ENCODE measurements at places on chromosomes 4 and X.

DNA sequence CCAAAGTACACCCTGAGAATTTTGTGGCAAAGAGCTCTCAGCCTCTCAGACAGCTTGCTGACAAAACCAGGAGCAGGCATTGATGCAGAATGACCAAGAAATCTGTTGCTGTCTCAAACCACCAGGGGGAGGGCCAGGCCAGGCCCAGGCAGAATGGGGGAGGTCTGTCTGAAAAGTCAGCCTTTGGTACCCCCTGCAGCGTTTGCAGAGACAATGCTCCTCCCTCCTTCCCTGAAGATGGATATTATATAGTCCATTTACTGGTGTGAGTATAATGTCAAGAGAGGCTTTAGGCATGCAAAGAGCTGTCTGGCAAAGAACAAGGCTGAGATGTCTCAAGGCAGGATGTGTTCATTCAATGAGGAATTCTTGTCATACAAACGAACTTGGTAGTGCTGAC is 52.9 kb upstream of the TRPC5OS start:
- DNase-seq: no peak

DNA sequence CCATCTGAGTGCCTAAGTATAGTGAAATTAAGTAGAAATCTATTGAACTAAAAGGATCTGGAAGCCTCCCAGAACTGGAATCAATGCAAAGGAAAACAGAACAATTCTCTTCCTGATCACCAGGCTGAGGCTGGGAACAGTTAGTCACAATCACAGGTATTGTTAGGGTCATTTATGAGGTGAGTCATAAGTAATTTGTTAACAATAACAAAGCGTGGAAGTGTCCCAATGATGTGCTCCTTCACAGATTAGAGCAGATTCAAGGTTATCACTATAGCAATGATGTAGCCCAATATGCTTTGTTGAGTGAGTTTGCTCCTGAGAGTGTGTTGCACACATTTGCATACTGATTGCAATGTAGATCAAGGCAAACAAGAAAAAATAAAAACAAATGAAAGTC is 228.1 kb downstream of the ZNF674 start:
- DNase-seq: peak; percentile 33

DNA sequence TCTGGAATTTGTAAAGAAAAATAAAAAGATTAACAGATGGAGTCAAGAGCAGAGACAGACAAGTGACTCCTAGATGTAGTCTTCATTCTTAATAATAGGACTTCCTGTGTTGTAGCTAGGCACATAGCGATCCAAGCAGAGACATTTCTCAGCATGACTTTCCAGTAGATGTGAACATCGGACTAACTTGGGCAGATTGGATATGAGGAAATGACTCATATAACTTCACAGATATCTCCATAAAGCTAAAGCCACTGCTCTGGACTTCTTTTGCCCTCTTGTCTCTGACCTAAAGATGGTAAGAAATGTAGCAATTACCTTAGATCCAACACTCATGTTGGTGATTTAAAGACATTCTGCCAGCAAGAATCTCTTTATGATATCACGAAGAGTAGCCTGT is 131.7 kb downstream of the EPHA5 start:
- DNase-seq: peak; percentile 48

- DNase-seq: no peak
Observed at GRCh38 chr4:70994387-70995099, 1.1 kb downstream of the DCK start.

DNA sequence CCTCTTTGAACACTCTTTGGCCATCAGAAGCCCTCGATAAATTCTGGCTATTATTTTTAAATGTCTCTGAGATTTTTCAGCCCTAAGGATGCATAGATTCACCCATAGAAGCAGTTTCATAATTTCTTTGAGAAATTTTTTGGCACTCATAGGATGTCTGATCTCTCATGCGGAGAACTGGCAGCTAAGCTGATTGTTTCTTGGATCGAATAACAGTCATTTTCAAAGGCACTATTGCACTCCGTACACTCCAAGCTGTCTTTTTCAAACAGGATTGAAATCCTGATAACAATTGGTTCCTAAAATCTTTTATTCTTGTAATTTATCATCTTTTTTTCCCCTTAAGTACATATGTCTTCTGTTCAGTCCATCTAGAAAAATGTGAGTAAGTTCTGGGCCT is 411.9 kb downstream of the SPOCK3 start:
- no peak for DNase-seq

DNA sequence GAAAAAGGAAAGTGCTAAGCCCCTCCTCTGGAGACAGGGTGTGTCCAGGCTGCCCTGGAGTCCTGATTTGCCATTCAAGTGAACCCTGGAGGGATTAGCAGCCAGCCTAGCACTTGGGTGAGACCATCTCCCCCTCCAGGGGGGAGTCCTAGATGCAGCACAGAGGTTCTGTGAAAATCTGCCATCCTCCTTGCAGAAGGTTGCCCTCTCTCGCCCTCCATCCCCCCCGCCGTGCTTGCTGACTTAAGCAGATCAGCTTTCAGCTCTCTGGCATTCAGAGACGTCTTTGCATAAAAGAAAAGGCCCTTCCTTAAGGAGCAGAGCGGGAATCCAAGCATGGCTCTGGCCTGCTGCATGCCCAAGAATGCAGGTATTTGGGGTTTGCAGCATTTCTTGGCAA is 102.1 kb upstream of the SCML1 start:
- DNase-seq: no peak

DNA sequence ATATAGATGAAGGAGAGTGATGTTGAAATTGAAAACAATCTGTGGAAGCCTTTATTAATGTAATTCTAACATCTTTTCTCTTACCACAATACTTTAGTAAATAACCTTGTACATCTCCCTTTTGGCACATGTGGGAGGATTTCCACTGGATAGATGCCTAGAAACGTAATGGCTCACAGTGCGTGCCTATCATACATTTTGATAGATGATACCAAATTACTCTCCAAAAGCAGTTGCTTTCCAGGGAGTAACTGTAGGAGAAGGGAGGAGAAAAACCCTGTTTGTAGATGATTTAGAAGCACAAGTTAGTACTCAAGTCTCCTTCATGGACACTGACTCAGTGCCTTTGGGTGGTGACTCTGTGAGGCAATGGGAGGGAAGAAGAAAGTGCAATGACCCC is 476.3 kb downstream of the CCSER1 start:
- DNase-seq: no peak

- no peak for DNase-seq
Observed at GRCh38 chrX:107704587-107704986, 71.0 kb downstream of the TSC22D3 start.

DNA sequence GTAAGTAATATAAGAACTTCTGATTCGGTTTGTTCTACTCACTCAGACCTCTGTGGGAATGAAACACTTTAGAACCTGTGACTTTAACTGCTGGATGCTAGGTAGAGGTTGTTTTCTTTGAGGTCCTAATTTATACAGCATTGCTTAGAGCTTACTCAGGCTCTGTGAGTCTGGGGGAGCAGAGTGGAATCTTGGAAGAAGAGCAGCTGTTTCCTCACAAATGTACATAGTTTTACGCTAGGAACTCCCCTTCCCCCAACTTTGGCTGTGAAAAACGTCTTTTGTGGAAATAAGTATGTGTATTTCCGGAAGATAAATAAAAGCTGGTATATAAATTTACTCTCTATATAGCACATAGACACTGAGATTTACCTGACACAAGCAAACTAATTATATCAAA is 141.4 kb downstream of the NAA11 start:
- no peak for DNase-seq

GRCh38 chr4:53557669-53558064 is 33.6 kb downstream of the LNX1 start:
- no peak for DNase-seq

DNA sequence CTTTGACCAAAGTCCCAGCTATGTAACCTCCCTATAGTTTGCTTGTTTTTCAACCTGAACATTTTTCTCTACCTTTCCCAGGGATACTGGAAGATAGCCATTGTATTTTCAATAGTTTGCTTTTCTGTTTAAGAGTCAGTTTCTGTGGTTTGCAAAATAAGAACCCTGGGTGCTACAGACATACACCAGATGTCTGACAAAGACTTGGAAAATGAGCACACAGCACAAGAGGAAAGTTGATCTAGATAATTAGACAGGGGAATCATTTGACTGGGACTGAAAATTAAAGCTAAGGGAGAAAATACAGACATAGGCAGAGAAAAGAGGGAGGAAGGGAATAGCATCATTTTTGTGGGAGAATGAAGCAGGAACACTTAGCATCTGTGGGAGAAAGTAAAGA is 218.3 kb upstream of the CNKSR2 start:
- DNase-seq: no peak

- DNase-seq: no peak
Observed at GRCh38 chr4:31557437-31557836, 837.3 kb downstream of the PCDH7 start.

DNA sequence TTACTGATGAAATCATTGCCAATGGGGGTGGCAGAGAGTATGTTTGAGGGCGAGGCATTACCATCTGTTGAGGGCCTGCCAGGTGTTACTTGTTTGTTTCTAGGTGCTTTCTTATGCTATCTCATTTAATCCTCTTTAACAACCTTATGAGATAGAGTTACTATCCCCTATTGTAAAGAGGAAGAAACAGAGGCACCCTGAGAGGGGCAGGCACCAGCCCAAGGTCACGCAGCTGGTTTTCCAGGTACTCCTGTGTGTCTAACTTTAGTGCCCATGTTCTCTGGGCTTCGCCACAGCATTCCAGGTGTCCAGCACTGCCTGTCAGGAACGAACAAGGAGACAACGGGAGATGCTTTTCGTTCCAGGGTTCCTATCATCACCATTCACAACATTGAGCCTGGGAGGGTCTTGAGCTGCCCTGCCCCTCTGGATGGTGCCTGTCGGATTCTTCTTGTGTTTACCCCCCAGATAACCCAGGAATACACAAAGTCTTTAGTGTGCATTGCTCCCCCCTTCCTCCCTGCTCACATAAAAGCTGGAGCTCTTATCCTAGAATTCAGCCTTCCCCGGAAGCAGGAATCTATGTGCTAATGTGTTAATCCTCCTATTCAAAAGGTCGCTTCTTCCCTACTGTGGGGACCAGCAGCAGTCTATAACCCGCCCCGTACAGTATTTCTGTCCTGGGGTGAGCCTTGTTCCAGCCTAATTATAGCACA is 24.9 kb upstream of the GPC4 start:
- DNase-seq: no peak

GRCh38 chr4:168887809-168888208 is 122.2 kb downstream of the CBR4 start:
- DNase-seq: no peak

GRCh38 chr4:139083607-139083955 is 68.0 kb downstream of the NOCT start:
- peak; percentile 41 for DNase-seq

DNA sequence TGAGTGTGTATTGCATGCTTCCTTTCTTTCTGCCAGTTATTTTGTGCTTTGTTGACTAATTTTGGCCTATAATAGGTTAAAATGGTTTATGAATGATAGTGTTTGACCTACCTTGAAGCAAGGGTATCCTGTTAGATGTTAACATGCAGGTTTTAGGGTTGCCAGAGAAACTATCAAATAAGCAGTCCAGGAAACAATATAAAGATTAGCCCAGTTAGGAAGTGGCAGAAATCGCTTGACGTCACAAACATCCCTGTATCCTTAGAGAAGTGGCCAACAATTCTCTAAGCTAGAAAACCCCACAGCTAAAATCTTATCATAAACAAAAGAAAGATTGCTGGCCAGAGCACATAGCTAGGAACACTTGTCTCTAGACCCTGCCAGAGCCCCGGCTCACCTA is 3.8 kb downstream of the NAP1L5 start:
- no peak for DNase-seq

GRCh38 chr4:83019794-83020494 is 9.3 kb upstream of the LIN54 start:
- DNase-seq: no peak

GRCh38 chrX:50469206-50469605 is 1.4 kb downstream of the DGKK start:
- no peak for DNase-seq

DNA sequence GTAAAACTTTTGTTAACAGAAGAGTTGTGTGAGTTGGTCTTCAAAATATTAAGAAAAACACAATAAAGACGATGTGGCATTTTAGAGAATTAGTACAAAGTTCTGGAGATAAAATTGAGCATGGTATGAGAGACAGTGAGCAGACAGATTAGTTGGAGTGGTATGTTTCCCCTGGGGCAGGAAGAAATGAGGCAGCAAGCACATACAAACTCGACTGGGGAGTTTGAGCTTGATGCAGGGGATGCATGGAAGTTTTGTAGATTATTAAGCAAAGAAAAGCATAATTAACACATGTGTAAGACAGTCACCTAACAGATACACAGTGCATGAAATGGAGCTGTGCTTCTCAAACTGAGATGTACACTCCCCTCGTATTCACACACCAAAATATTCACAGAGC is 58.1 kb upstream of the IL2 start:
- DNase-seq: no peak

DNA sequence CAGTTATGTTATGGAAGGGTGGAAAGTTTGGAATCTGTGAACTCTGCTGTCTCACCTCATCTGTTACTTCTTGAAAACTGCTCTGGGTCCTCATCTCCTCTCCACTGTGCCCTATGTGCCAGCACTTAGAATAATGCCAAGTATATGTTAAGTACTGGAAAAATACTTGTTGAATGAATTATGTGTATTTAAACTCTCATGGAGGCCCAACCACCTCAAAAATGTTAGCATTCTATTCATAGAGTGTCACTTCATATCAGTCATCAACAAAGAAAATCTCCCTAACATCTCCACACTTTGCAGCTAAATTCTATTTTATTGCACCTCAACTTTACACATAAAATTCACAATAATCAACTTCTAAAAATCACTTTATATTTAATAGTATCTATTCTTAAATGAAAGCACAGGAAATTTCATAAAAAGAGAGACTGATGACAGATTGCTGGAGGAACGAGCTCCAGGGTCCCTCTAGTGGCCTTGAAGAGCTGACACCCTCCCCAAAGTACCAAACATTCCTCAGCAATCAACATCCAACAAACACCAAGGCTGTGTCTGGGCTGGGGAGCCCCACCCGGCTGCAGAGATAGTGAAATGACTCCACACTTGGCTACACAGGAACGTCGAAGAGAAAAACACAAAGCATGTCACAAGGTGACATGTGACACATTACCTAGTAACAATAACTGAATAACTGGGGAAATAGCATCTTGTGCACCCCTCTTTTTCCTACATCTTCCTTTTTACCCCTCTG is 45.8 kb downstream of the SLC39A8 start:
- peak; percentile 29 for DNase-seq

DNA sequence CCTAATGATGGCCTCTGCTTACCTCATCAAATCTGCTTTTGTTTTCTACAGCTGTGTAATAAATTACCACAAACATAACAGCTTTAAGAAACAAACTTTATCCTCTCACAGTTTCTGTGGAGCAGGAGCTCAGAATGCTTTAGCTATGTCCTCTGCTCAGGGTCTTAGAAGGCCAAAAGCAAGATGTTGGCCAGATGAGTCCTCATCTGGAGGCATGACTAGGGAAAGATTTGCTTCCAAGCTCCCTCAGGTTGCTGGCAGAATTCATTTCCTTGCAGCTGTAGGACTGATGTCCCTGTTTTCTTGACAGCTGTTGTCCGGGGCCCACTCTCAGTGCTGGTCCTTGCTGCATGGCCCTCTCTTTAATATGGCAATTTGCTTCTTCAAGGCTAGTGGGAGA is 116.7 kb upstream of the PDE5A start:
- DNase-seq: no peak
